Fibroblast of the aortic adventitia (primary cell): ENCODE measurements at places on chromosomes 3 and 15. TPM values are rescaled to one million over a fixed set of nuclear protein-coding genes. Genes with fewer than 3 reads are reported as not detected.
A peak's percentile ranks its signal among the peaks of the same experiment; 100 is the strongest.

DNA sequence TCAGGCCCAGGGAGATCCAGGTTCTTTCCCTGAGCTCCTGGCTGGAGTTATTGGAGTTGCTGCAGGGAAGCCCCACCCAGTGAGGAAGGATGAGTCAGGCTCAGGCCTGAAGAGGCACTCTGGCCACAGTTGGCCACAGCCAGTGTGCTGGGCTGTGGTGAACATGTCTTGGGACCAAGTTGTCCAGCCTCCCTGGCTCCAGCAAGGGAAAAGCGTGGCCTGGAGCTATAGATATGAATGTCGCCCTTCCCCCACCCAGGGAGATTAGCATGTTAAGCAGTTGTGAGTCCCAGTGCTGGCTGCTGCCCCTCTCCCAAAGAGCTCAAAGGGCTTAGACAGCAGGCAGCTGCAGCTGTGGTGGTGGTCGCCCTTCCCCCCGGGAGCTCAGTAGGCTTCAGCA lies 963.2 kb downstream of the ROBO2 start:
- DNase-seq = no peak

- peak; percentile 58 for DNase-seq
Observed at GRCh38 chr15:33007303-33007855, 187.1 kb downstream of the FMN1 start.

- DNase-seq = peak; percentile 57
Observed at GRCh38 chr3:133661454-133662277, at the start of gene TOPBP1. Gene TOPBP1 (minus strand): TSS chr3:133661941. CDS start chr3:133661127, 814 bp downstream.

- no peak for DNase-seq
Observed at GRCh38 chr3:83524901-83525300, 1433.9 kb upstream of the CADM2 start.

- DNase-seq = no peak
Observed at GRCh38 chr3:112087746-112088145, 1.6 kb downstream of the C3orf52 start.

DNA sequence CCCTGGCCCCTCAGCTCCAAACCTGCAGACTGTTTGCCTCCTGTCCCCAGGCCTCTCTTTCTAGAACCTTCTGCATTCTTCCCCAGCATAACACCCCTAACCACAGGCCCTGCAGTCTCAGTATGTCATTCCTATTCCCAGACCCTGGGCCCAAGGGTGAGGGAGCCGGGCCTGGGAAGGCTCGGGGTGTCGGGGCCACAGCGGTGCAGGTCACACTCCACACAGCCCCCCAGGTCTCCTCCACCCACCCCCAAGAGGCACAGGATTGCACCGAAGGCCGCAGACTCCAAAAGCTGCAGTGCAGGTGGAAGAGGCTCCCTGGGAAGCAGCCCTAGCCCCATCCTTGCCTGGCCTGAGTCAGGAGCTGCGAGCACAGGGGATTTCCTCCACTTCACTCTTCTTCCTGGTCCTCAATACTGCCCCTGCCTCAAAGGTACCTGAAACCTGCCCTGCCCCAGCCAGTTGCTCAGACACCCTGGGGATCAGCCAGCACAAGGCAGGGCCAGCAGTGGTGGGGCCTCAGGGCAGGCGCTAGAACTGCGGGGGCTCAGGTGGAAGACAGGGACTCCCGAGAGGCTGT lies 31.1 kb downstream of the TNK2 start:
- no peak for DNase-seq

DNA sequence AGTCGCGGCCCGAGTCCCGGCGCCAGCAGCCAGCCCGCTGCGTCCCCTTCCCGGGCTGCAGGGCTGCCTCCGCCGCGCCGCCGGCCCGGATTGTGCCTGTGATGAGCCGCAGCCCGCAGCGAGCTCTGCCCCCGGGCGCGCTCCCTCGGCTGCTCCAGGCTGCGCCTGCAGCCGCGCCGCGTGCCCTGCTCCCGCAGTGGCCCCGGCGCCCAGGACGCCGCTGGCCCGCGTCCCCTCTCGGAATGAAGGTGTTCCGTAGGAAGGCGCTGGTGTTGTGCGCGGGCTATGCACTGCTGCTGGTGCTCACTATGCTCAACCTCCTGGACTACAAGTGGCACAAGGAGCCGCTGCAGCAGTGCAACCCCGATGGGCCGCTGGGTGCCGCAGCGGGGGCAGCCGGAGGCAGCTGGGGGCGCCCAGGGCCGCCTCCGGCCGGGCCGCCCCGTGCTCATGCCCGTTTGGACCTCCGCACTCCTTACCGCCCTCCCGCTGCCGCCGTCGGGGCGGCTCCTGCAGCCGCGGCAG lies 1.2 kb downstream of the CHST2 start:
- peak; percentile 32 for DNase-seq

DNA sequence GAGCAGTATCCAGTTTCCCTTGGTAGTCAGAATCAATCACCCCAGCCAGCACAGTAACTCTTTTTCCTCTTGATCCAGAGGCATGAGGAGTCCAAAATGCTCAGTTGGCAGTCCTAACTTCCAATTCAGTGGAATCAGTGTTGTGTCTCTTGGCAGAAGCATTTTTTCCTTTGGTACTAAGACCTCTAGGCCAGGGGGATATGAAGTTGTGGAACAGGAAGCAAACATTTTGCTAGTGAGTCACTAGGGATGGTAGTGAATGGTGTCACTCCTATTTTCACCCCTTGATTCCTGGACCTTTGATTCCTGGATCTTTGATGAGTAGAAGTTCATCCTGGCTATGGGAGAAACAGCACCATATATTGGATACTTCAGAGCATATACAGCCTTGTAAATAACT lies 70.5 kb upstream of the ALDH1A3 start:
- DNase-seq = peak; percentile 28

GRCh38 chr3:151864423-151865101 lies 8.9 kb upstream of the SUCNR1 start:
- peak; percentile 89 for DNase-seq

DNA sequence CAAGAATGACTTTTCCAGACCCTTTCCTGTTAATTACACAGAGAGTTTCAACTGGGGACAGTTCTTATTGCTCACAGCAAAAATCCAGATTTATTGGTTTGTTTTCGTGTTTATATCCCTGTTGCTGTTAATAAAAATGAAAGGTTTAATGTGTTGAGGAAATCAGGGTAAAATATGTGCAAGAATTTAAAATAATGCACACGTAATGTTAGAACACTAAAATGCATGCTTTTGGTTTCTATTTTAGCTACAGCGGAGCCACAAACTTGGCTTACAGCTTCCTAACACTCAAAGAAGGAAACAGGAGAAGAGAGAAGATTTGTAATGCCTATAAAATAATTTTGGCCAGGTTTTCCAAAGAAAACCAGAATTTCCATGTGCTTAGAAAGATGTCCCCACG lies 62.7 kb downstream of the CASR start:
- peak; percentile 18 for DNase-seq

GRCh38 chr15:70149667-70150404 lies 52.1 kb upstream of the TLE3 start:
- DNase-seq = peak; percentile 47

DNA sequence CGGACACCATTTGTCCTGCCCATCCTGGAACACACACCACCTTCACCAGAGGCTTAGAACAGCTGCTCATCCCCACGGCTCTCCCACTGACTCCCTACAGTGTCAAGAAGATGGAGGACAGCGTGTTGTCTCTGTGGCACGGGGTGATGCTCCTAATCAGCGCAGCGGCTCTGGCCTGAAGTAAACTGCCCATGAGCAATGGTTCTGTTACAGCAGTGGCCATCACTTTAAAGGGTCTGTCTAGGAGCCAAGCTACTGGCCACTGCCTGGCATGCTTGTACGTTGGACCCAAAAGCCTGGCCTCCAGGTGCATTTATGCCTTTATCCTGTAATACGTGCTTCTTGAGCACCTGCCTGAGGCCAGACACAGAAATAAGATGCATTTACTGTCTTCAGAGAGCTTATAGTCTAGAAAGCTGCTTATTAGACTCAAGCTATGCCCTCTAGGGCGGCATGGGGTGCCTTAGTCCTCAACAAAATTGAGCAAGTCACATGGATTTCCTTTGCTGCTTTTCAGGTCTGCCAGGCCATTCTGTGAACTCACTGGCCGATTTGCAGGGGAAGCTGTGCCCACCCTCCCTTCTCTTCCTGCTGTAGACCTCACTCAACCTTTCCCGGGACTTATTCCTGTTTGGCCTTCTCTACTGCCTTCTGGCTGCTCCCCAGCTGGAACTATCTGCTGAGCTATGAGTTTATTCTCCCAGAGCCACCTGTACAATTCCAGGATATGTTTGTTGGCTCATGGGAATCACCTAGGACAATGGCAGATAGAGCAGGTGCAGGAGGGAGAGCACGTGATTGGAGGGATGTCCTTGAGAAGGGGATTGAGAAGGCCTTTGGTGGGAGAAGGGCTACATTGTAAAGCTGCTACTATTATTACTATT lies 51.9 kb downstream of the STARD5 start:
- DNase-seq = no peak

ALG1L2 gene
- total RNA-seq = 0.54 TPM in 1 of 2 replicates, not detected in the other

NR2E3 gene
- 0.33 and 0.63 TPM in 2 replicates for total RNA-seq

UPK1B gene
- total RNA-seq = 0.09 TPM in 1 of 2 replicates, not detected in the other

RGMA gene
- 3.1 and 6.1 TPM in 2 replicates for total RNA-seq

NDN gene
- 28.4 and 89.0 TPM in 2 replicates for total RNA-seq

MEX3B gene
- 2.1 and 3.5 TPM in 2 replicates for total RNA-seq
